AML-193 (cell line): ENCODE measurements at places on chromosomes 12 and 14.

DNA sequence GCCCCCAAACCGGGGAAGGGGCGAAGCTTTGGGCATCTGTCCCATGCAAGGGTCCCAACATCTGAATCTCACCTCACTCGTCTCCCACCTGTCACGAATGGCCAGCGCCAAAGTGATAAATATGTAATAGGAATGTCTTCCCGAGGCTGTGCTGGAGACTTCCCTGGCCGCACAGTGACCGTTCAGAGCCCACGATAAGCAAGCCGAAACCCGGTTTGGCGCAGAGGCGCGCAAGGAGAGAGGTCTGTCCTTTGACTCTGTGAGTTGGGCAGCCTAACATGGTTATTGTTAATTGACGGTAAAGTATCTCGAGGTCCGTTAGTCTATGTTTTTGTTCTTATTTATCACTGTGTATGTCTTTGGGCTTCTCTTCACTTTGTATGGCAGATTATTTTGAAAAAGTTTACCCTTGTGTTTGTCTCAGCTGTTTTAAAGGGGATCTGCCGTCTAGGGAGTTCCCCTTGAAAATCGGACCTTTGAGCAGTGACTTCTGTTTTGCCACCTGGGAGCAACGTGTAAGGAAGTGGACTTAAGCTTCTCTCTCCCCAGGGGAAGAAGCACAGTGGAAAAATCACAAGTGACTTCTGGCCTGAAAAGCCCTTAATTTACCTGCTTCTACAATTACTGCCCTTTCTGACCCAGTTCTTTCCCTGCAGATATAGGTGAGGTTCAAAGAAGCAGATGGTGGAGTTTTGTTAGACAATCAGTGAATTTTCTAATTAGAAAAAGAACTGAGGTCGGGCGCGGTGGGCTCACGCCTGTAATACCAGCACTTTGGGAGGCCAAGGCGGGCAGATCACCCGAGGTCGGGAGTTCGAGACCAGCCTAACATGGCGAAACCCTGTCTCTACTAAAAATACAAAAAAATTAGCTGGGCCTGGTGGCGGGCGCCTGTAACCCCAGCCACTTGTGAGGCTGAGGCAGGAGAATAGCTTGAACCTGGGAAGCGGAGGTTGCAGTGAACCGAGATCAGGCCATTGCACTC, 1.1 kb upstream of the TM9SF1 start:
- DNase-seq, result no peak

DNA sequence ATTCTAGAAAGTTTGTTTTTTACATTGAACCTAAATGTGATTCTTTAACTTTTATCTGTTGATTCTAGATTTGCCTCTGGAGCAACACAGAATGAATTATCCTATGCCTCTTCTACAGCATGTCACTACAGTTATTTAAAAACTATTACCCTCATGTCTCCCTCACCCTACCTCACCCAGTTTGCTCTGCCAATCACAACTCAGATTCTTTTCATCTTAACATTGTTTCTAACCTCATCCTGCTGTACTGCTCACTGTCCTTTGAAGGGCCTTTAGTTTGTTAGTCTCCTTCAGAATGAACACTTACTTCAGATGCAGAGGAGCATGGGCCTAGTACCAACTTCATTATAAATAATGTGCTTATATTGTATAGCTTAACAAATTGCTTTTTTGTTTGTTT, 21.5 kb downstream of the YLPM1 start:
- no peak for DNase-seq

- DNase-seq, result no peak
Observed at GRCh38 chr12:110697236-110697635, 8.3 kb upstream of the HVCN1 start.

DNA sequence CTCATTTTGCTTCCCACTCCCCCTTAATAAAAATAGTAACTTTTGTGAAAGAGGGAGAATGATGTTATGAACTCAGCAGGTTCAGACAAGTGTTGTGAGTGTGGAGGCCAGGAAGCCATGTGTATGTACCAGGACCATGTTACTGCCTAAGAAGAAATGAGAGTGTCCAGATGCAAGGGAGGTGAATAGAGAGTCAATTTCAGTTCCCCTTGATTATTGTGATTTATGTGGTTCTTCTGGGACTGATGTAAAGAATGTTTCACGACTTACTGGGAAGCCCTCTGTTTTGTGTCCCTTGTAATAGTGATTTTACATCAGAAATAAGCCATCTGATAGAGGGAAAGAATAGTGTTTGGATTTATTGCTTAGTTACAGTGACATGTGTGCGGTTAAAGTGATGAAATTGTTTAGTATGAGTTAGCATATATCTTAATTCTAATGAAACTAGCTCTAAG, 32.5 kb downstream of the FBXO34 start:
- DNase-seq, result no peak
